CD8-positive, alpha-beta memory T cell (primary cell): ENCODE measurements at places on chromosomes 16 and 17.

- DNase-seq: peak; percentile 4
Measured at GRCh38 chr16:15907863-15908478, 19.6 kb upstream of the CEP20 start.

DNA sequence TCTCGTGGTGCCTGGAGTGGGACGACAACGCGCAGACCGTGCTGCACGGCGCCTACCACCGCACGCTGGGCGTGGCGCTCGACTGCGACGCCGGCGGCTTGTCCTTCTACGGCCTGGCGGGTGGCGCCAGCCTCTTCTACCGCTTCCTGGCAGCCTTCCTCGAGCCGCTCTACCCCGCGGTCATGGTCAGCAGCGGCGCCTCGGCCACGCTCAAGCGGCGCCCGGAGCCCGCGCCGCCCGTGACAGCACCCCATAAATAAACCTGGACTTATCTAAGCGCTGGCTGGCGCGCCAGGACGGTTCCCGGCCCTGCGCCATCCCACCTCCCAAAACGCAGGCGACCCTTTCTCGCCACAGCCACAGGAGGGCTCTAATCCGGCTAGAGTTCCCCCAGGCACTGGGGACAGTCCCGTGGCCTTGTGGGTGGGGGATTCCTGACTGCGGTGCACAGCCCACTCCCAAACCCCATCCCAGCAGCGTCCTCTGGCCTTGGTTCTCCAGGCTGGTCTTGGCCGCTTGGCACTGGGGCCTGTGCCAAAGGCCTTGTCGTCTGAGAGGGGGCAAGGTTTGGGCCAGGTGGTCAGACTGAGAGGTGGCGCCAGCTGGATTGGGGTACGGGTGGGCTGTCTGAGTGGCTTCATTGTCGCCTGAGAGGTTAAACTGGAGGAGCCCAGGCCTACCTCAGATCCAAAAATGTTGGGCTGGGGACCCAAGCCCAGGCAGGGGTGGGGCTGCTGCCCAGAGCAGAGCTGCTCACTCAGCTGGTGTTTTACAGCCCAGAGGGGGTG is 10.1 kb upstream of the SLC16A5 start:
- DNase-seq: peak; percentile 31

GRCh38 chr16:50038286-50038685 is 13.3 kb downstream of the CNEP1R1 start:
- no peak for DNase-seq

DNA sequence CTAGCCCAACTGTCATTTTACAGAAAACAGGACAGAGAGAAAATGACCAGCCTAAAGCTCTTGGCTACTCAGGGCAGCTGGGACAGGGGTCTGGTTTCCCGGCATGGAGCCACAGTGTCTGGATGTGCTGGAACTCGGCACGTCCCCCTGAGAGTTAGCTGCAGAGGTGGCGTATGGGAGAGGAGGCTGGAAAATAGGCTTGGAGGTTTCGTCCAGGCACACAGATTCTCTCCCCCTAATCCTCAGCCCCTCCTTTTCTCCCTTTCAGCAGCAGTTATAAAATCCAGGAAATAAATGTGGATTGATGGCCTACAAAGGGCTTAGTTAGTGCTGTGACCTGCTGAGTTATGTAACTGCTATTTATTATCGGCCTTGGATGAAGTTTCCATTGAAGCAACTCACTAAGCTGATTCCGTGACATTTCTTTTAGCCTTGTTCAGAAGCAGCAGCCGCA is 89.5 kb upstream of the TOB1 start:
- no peak for DNase-seq

- no peak for DNase-seq
Measured at GRCh38 chr17:64277831-64278562, 14.9 kb upstream of the TEX2 start.

- no peak for DNase-seq
Measured at GRCh38 chr16:48126801-48127644, 28.8 kb downstream of the ABCC12 start.

DNA sequence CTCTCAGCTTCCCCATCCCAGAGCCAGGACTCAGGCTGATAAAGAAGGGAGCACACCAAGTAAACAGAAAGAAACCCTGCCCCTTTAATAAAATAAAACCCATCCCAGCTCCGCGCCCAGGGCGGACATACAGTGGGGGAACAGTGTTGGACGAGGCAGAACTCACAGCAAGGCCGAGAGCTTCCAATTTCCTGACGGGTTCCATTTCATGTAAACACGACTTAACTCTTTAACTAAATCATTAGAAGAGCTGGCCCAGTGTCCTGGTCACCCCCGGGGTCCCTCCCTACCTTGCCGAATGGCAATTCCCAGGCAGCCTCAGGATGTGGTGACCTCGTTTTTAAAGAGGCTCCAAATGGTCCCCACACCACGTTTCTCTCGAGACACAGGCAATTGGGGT is 340.7 kb downstream of the FOXL1 start:
- DNase-seq: no peak

- no peak for DNase-seq
Measured at GRCh38 chr16:19374402-19374801, 43.3 kb upstream of the TMC5 start.

DNA sequence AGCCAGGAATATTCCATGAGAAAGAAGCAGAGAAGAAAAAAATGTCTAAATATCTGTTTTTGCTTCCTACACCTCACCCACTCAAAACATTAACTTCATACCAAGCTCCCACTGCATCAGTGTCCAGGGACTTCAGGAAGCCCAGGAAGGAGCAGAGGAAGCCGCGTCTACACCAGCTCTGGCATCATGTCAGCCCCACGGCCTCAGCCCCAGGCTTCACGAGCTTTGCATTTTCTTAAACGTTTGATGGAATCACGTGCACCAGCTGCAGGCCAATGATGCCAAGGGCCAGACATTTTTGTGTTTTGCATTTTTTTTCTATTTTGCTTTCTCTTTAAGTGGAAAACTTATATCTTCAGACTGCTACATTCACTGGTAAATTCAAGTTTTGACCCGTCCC is 48.6 kb downstream of the CDRT4 start:
- DNase-seq: no peak

DNA sequence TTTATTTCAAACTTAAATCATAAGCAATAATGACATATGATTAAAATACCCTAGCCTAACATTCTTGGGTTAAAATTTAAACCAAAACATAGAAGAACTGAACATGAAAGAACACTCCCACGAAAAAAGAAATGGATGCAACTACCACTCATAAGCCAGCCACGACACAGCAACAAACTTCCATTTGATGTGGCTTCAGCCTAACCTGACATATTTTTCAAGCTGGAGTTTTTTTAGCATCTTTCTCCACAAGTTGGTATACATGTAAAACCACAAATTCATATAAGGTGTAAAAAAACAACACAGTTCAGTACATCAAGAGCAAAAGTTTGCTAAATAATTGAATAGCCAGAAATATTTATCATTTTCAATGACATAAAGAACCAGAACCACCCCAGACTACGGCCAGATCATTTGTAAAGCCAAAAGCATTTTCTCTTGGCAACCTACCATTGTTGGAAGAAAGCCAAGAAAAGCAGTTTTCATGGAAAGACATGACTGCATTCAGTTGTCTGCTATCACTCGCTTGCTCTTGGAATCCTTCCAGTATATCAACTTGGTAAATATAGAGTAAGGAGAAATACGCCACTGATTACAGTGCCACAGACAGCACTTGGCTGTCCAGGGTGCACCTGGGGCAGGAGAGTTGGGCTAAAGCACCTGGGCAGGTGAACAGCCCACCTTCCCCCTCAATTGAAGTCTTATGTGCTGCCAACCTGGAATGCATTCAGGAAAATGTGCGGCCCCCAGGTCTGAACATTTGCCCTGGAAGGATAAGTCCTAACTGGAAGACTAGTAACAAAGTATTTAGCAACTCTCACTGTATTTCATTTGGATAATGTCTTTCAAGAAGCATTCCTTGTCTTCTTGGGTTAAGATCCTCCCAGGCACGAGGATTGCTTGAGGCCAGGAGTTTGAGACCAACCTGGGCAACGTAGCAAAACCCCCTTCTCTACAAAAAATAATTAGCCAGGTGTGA is 60.5 kb downstream of the CREBBP start:
- peak; percentile 69 for DNase-seq

DNA sequence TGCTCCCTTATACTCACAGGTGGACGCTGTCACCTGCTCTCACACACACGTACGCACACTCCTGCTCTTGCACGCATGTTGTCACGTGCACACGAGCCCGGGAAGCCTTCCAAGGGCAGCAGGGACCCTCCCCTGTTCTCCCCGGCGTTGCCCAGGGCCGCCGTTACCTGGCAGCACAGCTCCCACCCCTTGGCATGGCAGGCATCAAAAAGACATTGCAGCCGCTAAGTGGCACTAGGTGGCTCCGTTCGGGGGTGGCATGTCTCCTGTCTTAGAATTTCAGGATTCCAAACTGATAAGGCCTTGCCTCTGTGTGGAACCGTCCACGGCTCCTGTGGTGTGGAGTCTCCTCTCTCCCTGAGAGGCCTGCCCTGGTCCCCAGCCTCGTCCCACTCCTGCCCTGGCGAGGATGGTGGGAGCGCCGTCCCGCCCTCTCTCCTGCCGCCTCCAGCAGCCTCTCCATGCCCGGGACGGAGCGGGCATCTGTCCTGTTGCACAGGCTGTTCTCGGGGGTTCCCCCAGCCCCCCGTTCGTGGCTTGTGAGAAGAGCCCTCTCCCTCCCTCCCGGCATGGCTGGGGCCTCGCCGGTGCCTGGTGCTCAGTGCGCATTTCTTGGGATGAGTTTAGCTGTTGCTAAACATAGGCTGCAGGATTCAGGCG is 126.7 kb upstream of the GSE1 start:
- DNase-seq: no peak

DNA sequence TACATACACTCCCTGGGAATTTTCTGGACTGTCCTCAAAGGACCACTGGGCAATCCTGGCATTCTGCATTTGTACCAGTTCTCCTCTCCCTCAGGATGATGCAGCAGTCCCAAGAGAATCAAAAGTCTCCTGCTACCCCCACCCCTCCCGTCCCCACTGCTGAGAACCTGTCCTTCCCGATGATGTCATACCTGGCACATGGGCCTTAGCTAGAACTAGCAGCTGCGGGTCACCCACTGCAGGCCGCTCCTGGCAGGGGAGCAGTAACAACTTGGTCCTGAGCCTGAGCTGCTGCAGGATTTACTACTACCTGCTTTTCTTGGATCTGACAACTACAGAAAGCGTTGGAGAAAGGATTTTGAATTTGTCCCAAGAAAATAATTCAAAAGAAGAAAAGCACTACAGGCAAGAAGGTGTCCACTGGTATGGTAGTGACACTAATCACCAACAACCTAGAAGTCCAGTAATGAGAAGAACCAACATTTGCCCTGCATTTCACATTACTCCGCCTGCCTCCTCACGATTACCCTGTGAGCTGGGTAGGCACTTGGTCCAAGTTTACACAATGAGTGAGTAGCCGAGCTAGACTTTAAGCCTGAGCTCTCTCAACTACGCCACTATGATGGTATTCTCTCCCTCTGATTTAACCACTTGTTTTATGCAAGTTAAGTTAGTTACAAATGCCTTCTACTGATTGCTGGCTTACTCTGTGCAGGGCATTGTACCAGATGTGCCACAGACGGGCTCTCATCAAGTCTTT is 55.3 kb upstream of the ETV4 start:
- no peak for DNase-seq

DNA sequence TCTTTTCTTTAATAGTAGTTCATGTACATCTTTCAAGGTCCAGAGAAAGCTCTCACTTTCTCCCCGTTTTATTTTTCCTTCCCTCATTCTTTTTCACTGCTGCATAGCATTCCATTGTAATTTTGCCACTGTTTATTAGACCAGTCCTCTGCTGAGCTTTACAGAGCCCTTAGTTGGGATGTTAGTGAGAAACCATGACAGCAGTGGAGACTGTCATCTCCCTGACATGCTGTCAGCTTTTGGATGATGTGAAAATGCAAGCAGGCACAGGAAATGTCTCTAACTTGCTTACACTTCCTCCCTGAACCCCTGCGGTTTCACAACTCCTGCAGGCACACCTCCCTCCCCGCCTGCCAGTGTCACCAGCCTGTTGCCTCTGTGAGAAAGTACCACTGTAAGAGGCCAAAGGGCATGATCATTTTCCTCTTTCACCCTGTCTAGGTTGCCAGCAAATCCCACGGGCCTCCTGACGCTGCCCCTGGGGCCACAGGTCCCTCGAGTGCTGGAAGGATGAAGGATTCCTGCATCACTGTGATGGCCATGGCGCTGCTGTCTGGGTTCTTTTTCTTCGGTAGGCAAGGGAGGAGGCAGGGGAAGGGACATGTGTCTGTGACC is at the start of gene ITGAL:
Gene ITGAL, plus strand, starts transcription at position 415 of the 615 bp plus-strand sequence. Its CDS starts 96 bp downstream, at position 511.
- peak; percentile 77 for DNase-seq

DNA sequence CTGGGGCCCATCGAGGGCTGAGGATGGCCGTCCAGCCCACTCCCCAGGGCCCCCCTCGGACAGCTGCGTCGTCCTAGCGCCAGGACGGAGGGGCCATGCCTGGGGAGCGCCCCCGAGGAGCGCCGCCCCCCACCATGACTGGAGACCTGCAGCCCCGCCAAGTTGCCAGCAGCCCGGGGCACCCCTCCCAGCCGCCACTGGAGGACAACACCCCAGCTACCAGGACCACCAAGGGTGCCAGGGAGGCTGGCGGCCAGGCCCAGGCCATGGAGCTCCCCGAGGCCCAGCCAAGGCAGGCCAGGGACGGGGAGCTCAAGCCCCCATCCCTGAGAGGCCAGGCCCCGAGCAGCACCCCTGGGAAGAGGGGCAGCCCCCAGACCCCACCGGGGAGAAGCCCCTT is 25.7 kb upstream of the ZFPM1 start:
- no peak for DNase-seq

DNA sequence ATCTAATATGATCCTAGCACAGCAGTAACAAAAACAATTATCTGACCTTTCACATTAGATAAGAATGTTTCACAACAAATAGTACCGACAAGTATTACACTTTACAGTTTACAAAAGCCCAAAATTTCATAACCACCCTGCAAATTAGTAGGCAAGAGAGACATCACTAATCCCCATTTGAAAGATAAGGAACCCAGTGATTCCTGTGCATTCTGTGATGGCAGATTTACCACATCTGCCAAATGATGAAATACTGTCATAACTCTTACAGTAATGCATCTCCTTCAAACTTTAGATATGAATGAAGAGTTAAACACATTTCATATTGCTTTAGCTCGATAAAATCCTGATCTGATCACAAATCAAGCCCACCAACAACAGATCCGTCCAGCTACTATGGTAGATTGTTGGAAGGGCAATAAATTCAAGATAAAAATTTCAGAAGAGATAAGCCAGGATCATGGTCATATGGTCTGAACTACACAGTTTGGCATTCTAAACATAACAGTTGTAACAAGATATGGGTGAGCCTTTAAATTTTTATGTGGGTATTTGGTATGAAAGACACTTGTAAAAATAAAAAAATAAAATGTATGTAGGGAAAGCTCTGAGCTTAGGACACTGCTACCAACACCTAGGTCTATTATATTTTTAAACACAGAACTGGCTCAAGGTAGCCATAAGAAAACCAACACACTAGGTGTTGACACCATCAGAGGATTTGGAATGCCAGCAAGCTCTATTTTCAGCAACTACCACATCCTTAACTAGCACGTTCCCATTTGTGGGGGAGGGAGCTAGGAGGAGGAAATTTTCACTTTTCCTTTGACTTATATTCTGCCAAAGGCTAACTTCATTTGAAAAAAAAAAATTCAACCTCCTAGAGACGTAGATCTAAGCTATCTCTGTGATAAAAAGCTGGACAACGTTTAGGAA is 9.3 kb downstream of the YWHAE start:
- DNase-seq: no peak

- no peak for DNase-seq
Measured at GRCh38 chr17:66900126-66901010, 64.1 kb upstream of the CACNG4 start.
